ENCODE measurements at places on chromosomes 12 and 14.

GRCh38 chr12:3988519-3989217 is 115.5 kb upstream of the PARP11 start:
- DNase-seq: no peak

GRCh38 chr12:25089738-25090137 is 105.2 kb downstream of the DNAI7 start:
- no peak for DNase-seq

GRCh38 chr12:82787016-82787415 is 100.3 kb downstream of the TMTC2 start:
- DNase-seq: no peak

- no peak for DNase-seq
Observed at GRCh38 chr12:67940780-67941243, 48.4 kb upstream of the IFNG-AS1 start.

DNA sequence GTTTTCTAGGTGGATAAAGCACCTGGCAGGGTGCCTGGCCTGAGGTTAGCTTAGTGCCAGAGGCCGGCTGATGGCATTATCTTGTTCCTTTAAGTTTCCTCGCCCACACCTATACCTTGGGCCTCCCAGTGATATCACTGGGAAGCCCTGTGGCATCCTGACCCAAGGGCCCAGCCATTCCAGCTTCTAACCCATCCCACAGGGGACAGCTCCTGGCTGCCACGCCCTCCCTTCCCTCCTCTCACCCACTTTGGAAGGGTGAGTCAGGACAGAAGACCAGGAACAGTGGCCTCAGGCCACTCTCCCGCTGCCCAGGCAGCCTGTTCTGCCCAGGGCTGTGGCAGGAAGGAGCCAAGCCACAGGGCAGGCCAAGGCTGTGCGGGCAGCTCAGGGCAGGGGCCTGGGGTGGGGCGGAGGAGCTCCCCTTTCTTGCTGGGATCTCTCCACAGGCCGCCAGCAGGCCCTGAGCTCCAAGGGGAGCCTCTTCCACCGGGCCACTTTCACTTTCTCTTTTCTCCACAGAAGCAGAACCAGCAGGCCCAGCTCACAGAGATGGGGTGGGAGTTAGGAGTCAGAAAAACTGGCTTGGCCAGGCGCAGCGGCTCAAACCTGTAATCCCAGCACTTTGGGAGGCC is 75.1 kb downstream of the IRF2BPL start:
- no peak for DNase-seq

DNA sequence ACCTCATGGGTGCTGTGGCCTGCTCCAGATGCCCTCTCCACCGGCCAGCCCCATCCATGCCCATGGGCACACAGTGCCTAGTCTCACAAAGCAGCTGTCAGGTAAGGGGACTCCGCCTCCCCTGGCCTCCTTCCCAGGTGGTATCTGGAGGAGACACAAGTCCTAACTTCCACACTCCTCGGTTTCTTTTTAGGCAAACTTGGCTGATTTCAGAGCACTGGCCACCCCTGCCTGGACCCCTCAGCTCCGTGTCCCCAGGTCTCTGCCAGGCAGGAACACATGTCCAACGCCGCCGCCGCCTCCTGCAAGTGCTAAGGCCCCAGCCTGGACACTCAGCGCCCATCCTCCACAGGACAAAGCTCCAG is 324.1 kb upstream of the DIO3 start:
- no peak for DNase-seq

GRCh38 chr14:100018482-100018881 is 46.7 kb upstream of the EVL start:
- DNase-seq: no peak

- no peak for DNase-seq
Observed at GRCh38 chr12:6494968-6495367, 1.1 kb downstream of the NCAPD2 start.

- no peak for DNase-seq
Observed at GRCh38 chr14:88225721-88226120, 97.3 kb downstream of the KCNK10 start.

DNA sequence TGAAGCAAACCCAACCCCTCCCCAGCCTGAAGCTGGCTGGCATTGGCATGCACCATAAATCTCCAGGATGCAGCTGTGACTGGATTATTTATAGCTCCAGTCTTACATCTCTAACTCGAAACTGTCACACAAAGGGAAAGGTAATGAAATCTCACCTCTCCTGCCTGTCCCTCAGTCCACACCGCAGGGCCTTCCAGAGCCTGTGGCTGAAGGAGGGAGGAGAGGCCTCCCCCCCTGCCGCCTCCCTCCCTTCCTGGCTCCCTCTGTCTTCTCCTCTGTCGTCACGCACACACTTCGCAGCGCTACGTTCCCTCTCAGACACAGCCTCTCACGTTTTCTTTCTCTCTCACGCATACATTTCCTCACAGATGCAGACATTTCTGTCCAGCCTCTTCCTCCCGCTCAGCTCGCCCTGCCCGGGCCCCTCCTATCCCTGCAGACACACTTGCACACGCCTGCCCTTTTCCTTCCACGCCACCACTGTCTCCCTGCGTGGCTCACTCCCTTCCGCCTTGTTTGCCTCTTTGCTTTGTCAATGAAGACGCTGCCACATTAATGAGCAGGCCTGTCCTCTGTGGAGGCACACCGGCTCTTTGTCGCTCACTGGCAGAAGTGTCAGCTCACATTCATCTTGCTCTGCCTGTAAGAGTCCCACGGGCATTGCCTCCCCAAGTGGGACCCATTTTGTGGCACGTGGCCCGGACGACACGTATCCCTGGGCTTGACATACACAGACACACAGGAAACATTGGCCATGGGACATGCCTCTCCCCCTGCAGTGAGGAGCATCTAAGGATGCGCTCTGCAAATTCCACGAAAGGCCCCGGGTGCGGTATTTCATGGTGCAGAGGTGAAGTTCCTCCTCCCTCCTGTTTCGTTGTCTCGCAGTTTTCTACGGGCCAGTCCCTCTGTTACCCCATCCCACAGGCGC is 27.9 kb downstream of the IRF2BPL start:
- DNase-seq: no peak

DNA sequence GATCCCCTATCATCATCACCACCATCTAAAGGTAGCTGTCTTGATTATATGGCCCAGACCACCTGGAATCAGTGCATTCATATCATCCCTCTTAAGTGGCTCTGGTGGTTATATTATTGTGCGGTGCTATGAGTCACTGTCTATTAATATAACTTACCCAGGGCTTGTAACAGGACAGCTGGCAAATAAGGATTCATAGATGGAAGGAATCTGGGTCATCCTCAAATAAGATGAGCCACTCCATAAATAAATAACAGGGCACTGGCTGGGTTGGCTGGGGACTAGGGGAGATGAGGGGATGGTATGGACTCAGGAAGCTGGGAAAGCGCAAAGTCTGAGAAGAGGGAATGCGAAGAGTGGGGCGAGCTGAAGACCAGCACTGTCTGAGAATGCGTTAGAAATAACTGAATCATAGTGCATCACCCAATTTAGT is 216.1 kb downstream of the NUAK1 start:
- no peak for DNase-seq

GRCh38 chr12:49061157-49061650 is 610 bp upstream of the KMT2D start:
- no peak for DNase-seq

GRCh38 chr12:57372233-57372632 is 58.6 kb downstream of the R3HDM2 start:
- DNase-seq: no peak

DNA sequence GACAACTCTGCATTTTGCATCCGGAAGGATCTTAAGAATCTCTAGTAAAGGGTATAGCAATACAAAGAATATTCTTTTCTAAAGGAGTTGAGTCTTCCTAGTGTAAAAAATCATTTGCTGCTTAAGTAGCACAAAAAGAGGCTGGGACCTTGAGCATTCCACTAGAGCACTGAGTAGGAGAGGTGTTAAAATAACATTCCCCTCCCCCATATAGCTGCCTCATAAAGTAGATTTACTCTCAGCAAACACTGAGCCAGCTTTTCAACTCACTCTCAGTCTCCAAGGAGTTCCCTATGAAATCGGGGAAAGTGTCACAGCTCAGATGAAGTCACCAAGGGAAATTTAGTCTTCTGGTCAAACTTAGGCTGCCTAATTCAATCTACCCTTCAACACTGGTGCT is 592.7 kb downstream of the ETNK1 start:
- DNase-seq: no peak

DNA sequence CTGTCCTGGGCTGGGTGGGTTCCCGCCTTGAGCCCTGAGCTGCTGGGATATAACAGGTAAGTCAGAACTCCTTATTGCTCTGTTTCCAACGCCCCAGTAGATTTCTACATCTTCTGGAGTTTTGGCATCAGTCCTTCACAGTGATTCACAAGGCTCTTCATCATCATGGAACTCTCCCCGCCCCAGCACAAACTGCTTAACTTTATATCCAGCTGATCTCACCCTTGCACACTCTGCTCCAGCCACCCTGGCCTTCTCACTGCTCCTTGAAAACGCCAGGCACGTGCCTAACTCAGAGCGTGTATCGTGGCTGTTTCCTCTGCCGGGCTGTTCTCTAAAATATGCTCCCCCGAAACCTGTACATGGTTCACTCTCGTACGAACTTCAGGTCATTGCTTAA is 264.9 kb downstream of the NOVA1 start:
- DNase-seq: no peak

DNA sequence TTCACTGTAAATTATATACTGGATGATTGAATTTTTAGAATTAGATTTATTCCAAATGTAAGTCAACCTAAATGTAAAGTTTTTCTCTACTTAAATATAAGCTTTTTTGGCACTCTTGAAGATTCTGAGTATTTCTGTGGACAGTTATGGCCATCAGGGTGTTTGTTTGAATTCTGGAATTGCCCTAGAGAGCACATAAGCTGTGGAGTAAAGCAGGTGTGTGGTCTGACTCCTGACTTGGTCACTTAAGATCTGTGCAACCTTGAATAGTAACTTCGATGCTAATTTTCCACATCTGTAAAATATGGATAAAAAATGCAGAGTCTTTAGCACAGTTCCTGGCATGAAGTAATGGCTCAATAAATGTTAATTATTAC is 64.4 kb downstream of the FUT8 start:
- DNase-seq: no peak

GRCh38 chr12:48121522-48121921 is 2.4 kb downstream of the PFKM start:
- no peak for DNase-seq

DNA sequence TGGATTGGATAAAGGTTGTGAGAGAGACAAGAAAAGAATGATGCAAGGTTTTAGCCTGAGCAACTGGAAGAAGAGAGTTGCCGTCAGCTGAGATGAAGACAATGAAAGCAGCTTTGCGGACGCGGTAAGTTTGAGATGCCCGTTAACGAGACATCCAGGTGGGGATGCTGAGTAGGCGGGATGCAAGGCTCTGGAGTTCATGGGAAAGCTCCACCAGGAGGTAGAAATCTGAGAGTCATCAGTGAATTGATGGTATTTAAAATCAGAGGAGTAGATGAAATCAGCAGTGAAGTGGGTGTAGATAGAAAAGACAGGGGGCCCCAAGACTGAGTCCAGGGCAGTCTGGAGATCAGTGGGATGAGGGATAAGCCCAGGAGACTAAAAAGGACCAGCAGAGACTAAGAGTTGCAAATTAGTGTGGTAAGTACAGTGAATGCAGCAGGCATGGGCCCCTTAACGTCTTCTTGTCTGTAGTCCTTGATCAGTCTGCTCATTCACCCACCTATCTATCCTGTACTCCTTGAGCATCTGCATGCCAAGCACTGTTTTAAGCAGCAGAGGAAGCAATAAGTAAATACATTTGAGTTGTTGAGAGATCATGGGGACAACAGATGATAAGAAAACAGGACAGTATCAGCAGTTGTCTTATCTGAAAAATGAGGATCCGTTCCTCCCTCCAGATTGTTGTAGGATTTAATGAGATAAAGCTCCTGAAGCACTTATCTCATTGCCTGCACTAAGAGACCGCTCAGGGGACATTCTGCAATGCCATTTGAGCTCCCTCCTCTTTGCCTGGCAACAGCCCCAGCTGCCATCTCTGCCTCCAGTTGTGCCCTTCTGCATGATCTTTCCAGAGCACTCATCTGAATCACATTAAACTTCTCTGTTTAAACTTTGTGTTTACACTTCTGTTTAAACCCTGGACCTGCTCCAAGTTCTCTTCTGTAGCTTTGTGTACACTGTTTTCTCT is 91.5 kb downstream of the APAF1 start:
- peak; percentile 63 for DNase-seq

DNA sequence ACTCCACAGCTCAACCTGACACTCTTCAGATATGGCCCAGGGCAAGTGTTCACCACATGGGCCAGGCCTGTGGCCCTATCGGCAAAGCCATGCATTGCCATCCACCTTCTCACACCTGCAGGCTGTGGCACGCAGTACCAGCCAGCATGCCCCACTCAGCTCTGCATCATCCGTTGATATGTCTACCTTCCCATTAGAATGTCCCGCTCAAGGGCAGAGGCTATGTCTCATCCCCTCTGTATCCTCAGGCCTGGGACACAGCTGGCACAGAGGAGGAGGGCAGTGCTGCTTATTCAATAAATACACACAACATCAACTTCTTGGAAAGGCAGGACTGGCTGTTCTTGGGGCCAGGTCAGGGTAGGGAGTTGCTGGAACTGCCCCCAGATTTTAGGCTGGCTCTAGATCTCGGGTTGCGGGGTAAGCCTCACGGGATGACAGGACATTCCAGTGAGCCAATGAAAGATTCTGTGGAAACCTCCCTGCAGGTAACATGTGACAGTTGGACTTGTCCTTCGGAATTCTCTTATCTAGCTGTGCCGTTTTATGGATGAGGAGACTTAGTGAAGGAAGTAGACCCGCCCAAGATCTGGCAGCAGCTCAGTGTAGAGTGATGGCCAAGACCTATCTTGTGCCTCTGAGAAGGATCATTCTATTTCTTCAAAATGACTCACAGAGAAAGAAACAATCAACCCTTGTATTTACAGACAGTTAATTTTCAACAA is 25.6 kb downstream of the SYNE3 start:
- no peak for DNase-seq

GRCh38 chr12:27334042-27334720 is 1.5 kb downstream of the BMAL2 start:
- DNase-seq: no peak

DNA sequence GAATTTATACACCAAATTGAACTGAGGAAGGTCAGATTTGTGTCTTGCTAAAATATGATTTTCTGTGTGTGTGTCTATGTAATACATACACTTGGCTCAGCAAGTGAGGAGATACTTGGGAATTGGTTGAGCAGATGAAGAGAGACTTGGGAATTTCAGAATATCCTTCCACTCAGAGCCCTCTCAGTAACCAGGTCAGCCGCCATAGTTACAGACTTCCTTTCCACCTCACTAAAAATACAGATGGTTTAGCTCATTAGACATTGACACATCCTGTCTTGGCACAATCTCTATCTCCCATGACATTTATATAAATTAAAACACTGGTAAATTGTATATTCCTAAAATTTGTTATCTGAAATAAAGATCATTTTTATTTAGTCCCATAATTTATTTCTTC is 15.9 kb downstream of the PIK3C2G start:
- no peak for DNase-seq

DNA sequence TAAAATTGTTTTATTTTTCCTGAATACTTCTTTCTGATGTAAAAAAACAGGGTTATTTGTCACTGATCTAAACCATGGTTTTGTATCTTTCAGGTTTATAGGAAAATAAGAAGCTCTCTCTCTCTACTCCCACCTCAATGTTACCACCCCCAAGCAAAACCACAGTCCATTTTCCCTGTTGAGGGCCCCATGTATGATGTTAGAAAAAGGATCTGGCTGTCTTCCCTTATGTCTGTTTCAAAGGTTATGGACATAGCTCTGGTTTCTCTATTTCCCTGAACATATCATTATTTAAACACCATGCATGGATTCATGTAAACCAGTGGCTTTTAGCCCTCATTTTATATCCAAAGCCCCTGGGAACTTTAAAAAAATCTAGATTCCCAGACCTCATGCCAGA is 649.0 kb upstream of the TBX3 start:
- DNase-seq: no peak

Measured in CMK (cell line).